NCI-H226 (cell line): ENCODE measurements at places on chromosomes 2 and 18.
A peak's percentile ranks its signal among the peaks of the same experiment; 100 is the strongest.

- DNase-seq, result no peak
Measured at GRCh38 chr2:149552226-149552625, 35.3 kb downstream of the MMADHC start.

DNA sequence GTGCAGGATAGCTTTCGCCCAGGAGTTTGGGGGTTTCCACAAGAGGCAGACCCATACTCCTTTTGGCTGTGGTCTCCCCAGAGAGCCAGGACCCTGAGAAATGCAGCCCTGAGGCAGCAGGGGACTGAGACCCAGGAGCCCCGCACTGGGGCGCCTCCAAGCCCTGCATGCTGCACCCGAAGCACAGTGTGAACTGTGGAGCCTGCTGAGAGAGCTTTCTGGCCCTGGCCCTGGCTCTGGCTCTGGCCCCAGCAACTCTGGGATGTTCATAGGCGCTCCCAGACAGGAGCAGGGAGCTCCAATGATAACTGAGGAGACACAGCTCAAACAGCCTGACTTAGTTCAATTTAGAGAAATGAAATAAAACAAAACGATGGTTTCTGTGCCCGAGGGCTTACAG, 96.4 kb upstream of the TEX51 start:
- DNase-seq, result no peak

- DNase-seq, result peak; percentile 37
Measured at GRCh38 chr18:9454061-9454703, 21.1 kb upstream of the RALBP1 start.

- DNase-seq, result no peak
Measured at GRCh38 chr2:187320846-187321245, 127.2 kb downstream of the CALCRL start.

DNA sequence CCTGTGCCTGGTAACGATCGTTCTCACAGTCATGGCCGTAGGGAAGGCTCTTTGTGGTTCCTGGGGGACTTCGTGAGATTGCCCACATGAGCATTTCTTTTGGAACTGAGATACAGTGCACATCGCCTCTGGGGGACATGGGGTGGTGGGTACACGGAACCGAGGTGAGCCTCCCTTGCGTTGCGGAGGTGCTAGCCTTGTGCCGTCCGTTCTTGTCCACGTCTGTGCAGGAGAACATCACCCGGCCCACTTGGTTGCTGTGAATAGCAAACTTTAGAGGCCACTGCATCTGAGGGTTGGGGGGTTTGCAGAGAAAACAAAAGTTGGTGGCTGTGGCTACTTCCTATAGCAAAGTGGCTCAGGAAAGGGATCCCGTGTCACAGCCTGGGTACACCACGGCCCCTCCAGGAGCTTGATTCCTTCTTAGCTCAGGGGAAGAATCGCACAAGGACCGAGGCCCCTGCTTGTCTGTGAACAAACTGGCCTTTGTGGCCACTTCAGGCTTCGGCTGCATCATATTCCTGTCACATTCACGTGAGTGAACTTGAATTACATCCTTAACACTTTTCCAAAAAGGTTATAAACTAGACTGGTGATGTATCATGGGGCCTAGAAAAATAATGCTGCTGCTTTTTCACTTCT, 72.6 kb downstream of the LRRFIP1 start:
- no peak for DNase-seq

GRCh38 chr2:207282916-207283315, 117.2 kb upstream of the KLF7 start:
- no peak for DNase-seq

DNA sequence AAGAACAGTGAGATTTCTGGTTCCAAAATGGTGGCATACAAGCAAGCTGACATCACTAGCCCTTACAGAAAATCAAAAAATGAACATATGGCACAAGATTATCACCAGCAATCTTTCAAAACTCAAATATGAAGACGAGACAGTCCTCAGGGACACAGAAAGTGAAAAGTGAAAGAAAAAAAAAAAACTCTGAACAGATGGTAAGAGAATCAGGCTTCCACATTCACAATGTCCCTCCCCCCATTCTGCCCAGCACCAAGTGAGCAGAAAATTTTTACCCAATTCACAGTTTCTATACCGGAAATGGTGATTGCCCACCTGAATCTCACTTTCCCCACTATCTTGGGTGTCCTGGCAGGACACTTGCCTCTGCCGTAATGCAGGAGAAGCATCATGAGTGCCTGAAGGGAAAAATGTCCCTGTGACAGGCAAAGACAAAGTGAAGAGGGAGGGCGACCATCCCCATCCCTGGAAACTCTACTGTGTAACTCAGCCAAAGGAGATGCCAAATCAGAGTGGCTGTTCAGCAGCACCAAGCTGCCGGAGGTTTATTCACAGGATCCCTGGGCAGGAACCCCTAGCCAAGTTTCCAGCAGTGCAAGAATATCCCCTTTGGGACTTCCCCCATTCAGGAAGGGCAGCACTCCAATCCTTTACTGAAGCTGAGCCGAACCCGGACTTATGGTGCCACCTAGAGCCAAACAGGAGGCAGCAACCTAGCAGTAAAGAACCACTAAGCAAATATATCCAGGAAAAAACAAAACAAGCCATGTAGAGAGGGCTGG, 312.2 kb downstream of the LRATD1 start:
- peak; percentile 8 for DNase-seq

DNA sequence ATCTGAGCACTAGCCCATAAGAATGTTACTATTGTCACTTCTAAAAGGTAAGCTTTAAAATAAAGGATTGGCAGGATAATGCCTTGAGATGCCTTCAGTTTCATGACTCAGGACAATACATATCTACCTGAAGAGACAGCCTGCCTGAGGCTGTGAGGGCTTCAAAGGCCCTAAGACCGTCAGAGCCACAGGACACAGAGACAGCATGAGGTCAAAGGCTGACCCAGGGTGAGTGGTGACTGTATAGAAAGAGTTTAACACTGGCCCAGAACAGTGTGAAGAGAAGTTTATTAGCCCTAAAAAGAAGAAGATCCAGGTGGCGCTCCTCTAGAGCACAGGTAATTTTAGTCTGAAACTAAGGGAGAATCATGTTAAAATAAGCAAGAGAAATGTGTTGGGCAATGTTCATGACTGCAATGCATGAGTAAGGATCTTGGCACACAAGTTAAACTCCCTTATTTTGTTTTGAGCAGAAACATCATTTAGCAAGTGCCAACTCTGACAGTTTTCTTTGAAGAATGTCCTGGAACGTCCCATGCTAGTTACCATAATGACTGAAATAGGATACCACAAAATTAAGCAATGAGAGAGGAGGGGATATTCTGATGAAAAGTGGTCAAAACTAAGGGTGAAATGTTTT, 78.1 kb upstream of the FAM110C start:
- no peak for DNase-seq

DNA sequence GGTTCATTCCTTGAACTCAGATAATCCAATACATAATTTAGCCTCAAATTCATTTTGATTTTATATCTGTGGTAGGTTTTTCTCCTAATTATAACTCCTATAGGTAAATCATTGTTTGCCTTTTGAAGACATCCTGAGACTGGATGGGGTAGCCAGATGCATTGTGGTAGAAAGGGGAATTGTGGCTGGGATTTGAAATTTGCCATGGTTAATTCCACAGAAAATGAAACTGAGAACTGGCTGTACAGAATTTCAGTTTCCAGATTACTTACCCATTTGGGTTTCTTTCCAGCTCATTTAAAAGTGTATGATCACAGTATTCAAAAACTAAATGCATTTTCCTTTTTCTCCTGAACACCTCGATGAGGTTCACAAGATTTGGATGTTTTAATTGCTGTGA, 18.2 kb downstream of the CDKL4 start:
- no peak for DNase-seq

DNA sequence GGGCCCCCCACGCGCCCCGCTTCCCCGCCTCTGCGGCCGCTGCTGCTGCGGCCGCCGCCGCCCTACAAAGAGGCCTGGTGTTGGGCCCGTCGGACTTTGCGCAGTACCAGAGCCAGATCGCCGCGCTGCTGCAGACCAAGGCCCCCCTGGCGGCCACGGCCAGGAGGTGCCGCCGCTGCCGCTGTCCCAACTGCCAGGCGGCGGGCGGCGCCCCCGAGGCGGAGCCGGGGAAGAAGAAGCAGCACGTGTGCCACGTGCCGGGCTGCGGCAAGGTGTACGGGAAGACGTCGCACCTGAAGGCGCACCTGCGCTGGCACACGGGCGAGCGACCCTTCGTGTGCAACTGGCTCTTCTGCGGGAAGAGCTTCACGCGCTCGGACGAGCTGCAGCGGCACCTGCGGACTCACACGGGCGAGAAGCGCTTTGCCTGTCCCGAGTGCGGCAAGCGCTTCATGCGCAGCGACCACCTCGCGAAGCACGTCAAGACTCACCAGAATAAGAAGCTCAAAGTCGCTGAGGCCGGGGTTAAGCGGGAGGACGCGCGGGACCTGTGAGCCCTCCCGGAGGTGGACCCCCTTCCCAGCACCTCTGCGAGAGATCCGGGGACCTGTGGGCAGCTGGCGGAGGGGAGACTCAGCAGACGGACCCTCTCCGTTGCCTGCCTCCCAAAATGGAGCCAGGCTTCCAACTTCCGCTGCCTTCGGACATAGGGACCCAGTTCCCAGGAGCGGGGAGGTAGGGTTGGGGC, 1.9 kb downstream of the SP5 start:
- DNase-seq, result no peak

DNA sequence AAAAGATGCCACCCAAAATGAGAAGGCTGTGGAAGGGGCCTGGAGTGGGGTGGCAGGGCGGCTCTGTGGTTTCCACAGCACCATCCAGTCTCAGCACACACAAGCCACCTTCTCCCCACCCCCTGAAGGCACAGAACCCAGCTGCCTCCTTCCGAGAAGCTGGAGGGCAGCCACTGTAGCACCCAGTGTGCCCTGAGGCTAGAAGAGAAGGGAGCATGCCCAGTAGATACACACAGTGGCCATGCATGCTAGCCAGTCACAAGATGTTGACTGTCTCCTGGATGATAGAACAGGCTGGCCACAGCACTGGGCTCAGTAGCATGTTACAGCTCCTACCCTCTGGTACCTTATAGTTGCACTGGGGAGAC, 148.9 kb upstream of the EPAS1 start:
- DNase-seq, result no peak

- DNase-seq, result no peak
Measured at GRCh38 chr18:41096504-41096903, 858.5 kb upstream of the PIK3C3 start.

GRCh38 chr2:30224151-30224550, 7.2 kb upstream of the LBH start:
- no peak for DNase-seq

- DNase-seq, result no peak
Measured at GRCh38 chr2:205500951-205501350, 181.3 kb upstream of the NRP2 start.

DNA sequence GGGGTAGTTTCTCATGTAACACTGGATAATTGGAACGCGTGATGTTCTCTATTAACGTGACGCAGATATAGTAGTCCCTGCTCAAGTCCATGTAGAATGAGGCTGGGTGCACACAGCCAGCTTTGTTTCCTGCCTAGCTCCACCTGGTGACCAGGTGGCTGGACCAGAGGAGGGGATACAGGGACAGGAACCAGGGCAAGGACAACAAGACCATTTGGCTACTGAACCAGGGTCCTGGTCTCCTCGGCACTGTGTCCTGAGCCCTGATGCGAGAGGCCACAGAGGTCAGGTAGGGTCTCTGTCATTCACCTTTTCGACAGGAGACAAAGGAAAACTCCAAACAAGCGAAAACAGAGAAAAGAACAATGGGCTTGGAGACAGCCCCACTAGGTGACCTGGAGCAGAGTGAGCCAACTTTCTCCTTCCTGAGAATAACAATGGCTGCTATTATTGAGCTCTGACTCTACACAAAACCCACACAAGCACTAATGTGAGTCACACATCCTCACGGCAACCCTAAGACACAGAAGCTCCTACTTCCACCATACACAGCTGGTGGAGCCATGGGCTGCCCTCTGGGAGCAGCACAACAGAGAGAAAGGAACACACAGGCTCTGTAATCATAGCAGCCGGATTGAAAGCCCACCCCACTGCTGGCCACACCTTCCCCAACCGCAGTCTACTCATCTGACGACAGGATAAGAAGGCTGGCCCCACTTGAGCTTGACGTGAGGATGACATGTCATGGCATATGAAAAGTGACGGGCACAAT, 67.3 kb upstream of the TEX51 start:
- DNase-seq, result no peak

DNA sequence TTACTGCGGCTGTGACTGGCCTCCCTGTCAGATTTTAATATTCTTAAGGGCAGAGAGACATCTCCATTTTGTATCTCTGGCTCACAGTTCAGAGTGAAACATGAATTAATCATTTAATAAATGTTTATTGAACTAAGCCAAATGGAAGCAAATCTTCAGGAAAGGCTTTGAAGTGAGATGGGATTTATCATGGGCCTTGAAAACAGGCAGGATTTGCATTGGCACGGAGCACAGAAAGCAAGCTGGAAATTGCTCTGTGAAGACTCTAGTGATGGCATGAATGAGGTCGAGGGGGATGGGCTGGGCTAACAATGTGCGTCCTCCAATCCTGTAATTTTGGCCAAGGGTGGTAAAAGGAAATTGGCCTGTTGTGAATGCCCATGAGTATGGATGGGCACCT, 369.8 kb upstream of the SOX11 start:
- DNase-seq, result no peak
